H9 (cell line): ENCODE measurements at places on chromosomes 16 and 17. TPM values are rescaled to one million over a fixed set of nuclear protein-coding genes. Genes with fewer than 3 reads are reported as not detected.

DNA sequence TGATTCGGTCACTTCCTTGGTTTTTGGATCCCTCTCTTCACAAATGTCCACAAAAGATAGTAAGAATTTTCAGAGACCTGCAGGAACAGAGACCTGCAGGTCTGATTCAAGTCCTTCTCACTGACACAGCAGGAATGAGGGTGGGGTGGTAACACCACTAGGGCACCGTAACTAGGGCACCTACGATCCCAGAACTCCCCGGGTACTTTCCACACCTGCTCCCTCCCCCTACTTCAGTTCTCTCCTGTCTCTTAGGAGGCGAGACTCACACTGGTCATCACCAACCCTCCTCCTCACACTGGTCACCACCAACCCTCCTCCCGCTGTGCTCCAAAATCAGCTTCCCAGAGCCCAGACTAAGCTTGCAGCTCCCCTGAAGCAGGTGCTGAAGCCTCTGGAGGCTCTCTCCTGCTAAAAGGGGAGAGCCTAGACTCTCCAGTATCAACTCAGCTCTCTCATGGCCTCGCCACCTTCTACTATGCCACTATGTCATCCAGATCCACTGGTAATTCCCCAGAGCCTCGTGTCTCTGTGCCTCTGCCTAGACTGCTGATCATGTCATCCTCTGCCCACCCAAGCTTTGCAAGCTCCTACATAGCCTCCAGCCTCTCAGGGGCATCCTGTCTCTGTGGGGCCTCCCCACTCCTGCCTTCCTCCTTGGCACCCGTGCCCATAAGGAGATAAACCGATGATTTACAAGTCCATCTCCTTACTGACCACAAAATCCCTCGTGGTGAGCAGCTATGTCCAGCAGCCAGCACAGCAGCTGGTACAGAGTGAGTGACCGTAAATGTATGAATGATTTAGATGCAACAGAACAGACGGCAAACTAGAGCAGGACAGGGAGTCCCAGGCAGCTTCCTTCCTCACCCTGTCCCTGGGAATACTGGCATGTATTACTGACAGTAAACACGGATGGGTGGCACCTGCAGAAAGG, 63.4 kb upstream of the GSG1L start:
- H3K27ac ChIP-seq, result no peak overlapping the region
- H3K4me3 ChIP-seq, result no peak overlapping the region
- DNase-seq, result no peak
- H3K36me3 ChIP-seq, result peaks cover 73% of the 10 kb centered on the region
- H3K4me1 ChIP-seq, result no peaks in the 10 kb centered on the region
- no peaks in the 10 kb centered on the region for H3K27me3 ChIP-seq

DNA sequence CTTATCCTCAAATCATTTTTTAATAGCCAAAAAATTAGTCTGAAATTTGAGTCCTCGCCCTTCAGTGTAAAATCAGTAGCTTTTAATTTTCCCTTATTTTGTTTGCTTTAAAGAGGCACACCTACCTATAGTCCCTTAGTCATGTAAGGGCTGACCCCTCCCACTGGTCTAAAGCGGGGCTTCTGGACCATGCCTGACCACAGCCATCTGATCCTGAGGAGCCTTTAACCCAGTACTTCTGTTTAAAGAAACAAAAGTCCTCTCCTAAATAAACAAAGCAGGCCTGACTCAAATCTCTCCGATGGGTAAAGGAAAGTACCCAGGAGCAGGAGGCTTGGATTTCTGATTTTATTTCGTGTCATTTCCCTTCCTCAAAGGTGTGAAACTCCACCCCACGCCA, 92.0 kb upstream of the CCL2 start:
- peaks cover 8% of the 10 kb centered on the region; the same call in 1 of the 2 replicates for H3K4me1 ChIP-seq
- no peak for DNase-seq
- no peaks in the 10 kb centered on the region for H3K27me3 ChIP-seq
- H3K27ac ChIP-seq, result no peak overlapping the region
- H3K36me3 ChIP-seq, result peaks cover 10% of the 10 kb centered on the region; the same call in 2 of the 3 replicates
- no peak overlapping the region for H3K4me3 ChIP-seq

IGSF6 gene
- total RNA-seq, result not detected in 2 replicates

DNA sequence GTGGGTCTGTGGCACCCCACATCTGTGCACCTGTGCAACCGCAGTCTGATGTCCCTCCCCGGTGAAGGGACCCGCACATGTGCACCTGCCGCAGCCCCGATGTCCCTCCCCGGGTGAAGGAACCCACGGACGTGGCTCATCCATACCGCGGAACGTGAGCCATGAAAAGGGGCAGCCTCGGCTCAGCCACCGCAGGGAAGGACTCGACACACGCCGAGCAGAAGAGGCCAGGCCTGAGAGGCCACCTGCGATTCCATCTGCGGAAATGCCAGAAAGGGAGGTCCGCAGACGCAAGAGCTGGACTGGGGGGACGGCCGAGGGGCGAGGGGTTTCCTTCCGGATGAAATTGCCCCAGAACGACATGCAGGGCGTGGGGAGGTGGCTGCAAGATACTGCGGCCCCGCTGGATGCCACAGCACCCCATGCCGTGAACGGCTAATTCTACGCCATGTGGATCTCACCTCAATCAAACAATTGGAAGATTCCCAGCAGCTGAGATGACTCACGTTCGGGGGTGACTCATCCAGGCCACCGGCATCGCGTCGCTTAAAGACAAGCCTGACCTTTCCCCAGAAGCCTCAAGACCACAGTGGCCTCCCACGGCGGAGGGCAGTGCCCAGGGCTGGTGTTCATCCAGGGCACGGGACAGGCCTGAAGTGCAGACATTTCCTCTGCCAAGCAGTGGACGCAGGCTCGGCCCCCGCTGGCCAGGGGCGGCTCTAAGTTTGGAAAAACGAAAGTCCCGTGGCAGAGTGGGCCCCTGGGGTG, 21.0 kb downstream of the SOX8 start:
- H3K27me3 ChIP-seq, result no peaks in the 10 kb centered on the region
- peak; percentile 46 for DNase-seq
- no peak overlapping the region for H3K4me3 ChIP-seq
- no peak overlapping the region for H3K27ac ChIP-seq
- no peaks in the 10 kb centered on the region for H3K36me3 ChIP-seq
- H3K4me1 ChIP-seq, result no peaks in the 10 kb centered on the region

HNF1B gene
- not detected in 2 replicates for total RNA-seq

MYLK3 gene
- 0.39 and 0.90 TPM in 2 replicates for total RNA-seq

- H3K36me3 ChIP-seq, result peaks cover 32% of the 10 kb centered on the region
- H3K4me1 ChIP-seq, result no peaks in the 10 kb centered on the region
- peak overlapping the region; percentile 67 for H3K4me3 ChIP-seq
- H3K27ac ChIP-seq, result no peak overlapping the region
Measured at GRCh38 chr16:30656974-30657865, 1.0 kb upstream of the FBRS start.

DNA sequence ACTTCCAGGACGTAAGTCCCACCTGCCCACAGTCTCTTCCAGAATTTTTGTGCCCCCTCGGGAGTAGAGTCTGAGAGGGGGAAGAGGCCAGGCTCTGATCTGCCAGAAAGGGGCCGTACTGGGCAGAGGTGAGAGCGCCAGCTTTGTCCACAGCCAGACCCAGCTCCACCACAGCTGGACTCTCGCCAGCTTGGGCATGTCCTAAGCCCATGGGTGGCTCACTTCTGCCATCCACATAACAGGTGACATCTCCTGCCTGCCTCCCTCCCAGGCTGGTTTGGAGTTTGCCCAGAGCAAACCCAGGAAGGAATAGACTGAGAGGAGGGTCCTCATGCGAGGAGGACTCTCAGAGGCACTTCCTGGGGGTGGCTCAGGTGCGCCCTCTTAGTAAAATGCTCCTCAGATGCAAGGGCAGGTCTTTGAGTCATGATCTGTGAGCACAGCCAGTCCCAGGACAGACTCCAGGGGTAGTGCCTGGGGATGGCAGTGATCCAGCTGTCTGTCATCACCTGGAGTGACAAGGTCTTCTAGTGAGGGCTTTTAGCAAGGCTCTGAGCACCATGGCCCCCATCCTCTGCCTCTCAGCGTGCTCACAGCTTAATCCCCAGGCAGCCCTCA, 89.2 kb downstream of the AMFR start:
- peaks cover 3% of the 10 kb centered on the region for H3K36me3 ChIP-seq
- H3K4me3 ChIP-seq, result no peak overlapping the region
- H3K27ac ChIP-seq, result no peak overlapping the region
- H3K4me1 ChIP-seq, result no peaks in the 10 kb centered on the region
- H3K27me3 ChIP-seq, result no peaks in the 10 kb centered on the region
